ENCODE measurements at places on chromosomes 12 and 14.

- no peak for DNase-seq
Measured at GRCh38 chr12:12715459-12716150, 1.6 kb upstream of the CDKN1B start.

DNA sequence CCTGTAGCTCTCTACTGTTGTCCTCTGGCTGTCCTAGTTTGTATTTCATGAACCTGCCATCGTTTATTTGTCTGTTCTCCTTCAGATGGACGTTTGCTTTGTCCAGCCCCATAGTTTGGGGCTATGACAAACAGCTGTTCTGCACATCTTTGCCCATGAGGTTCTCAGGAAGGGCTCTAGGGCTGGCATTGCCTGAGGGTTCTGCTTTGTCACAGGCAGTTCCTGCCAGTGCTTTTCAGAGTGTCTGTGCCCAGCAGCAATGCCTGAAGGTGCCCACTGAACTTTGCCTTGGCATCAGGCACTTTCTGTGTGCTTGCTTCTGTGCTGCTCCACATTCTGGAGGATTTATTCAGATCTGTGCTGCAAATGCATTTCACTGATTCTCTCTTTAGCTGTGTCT lies 361.3 kb downstream of the TMEM121 start:
- no peak for DNase-seq

GRCh38 chr14:25803386-25804018 lies 753.6 kb upstream of the STXBP6 start:
- no peak for DNase-seq

DNA sequence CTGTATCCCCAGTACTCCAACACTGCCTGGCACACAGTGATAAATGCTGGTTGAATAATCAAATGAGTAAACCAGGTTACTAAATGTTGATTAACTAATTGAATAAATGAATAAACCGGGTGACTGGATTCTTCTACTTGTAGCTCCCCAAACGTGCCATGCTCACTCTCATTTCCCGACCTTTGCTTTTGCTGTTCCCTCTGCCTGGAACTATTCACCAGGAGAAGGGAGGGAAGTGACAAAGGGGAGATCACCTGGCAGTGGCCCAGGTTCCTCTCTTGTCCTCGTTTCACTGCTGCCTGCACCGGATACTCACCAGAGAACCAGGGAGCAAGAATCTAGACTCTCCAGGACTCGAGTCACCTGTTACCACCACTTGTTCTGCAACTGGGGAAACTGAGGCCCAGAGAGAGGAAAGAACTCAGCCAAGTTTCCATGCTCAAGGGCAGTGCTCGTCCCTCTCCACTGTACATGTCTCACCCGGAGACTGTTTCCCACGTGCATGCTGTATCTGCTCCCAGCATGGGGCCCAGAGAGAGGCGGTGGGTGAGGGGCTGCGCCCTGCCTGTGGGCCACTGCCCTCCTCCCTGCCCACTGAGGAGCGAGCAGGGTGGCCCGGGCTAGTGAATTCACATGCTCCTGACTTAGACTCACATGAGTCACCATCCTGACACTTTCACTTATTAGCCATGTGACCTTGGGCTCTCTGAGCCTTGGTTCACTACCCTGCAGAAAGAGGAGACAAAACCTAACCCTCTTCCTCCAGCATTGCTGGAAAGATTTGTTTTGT lies 17.7 kb upstream of the POP5 start:
- DNase-seq: peak; percentile 91

DNA sequence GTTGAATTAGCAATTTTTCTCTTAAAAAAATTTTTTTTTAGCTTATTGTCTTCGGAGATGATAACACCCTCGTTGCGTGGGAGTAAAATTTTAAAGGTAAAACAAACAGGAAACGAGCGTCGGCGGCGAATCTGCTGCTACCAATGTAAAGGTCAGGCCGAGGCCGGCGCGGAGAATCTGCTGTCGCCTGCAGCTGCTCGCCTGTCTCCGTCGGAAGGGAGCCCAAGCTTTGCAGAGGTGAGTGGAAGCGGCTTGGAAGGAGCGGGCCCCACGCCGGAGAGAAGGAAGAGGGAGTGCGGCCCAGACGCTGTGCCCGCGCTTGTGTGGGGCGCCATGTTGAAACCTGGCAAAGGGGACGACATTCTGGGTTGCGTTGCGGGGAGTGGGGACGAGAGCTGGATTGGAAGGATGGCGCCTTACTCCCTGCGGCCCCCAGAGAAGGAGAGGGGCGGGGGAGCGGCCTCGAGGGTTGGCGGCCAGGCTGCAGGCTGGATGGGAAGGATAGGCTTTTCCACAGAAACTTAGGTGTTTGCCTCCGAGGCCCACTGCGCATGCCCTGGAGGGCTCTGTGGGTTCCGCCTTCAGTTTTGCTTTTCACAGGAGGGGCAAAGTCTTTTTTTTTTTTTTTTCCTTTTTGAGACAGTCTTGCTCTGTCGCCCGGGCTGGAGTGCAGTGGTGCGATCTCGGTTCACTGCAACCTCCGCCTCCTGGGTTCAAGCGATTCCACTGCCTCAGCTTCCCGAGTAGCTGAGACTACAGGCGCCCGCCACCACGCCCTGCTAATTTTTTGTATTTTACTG lies at the start of gene SNRNP35:
TSS of gene SNRNP35 (plus strand) at position 160 of the 800 bp plus-strand sequence. CDS start 7,402 bp downstream, outside the sequence.
- peak; percentile 87 for DNase-seq

DNA sequence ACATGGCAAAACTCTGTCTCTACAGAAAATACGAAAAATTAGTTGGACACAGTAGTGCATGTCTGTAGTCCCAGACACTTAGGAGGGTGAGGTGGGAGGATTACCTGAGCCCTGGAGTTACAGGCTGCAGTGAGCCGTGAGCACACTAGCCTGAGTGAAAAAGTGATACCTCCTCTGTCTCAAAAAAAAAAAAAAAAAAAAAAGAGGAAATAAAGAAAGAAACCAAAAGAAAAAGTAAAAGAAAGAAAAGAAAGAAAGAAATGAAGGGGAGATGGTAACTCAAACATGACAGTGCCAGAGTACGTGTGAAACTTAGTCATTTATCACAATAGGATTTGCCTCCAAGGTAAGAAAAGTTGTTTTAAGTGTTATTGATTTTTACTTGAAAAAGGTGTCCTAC lies 407.0 kb upstream of the MGAT4C start:
- no peak for DNase-seq

DNA sequence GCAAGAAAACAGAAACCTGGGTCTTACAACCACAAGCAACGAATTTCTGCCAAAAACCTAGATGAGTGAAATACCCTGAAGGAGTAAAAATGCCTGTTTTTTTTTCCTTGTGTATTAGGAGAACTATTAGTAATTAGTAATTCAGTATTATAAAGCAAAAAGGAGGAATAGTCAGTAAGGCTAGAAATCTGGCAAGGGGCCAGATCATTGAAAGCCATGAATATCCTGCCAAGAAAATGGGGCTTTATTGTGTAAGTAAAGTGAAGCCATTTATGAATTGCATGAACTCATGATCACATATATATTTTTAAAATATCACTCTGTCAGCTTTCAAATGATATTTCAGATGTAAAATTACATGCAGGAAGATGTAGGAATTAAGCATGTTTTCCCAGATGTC lies 57.9 kb downstream of the TXNDC16 start:
- no peak for DNase-seq

- no peak for DNase-seq
Measured at GRCh38 chr12:77795699-77796098, 35.0 kb upstream of the NAV3 start.

GRCh38 chr12:1830981-1831963 lies 10.9 kb downstream of the LRTM2 start:
- peak; percentile 59 for DNase-seq

- DNase-seq: no peak
Measured at GRCh38 chr12:98471085-98471484, 44.3 kb upstream of the TMPO start.

- no peak for DNase-seq
Measured at GRCh38 chr14:53808042-53808441, 148.6 kb downstream of the BMP4 start.

- no peak for DNase-seq
Measured at GRCh38 chr12:124665511-124665910, 98.1 kb upstream of the NCOR2 start.

DNA sequence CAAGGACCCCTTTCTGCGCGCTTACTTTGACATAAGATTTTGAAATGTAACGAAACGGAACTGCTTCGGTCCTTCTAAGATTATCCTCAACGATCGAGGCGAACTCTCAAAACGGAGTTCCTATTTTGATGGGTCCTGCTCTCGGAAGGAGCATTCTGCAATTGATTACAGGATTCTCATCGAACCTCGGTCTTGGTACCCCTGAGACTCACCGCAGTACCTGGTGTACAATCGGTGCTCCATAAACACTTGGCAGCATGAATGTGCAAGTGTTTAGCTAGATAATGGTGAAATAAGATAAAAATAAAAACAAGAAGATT lies 530 bp upstream of the NEMF start:
- no peak for DNase-seq

DNA sequence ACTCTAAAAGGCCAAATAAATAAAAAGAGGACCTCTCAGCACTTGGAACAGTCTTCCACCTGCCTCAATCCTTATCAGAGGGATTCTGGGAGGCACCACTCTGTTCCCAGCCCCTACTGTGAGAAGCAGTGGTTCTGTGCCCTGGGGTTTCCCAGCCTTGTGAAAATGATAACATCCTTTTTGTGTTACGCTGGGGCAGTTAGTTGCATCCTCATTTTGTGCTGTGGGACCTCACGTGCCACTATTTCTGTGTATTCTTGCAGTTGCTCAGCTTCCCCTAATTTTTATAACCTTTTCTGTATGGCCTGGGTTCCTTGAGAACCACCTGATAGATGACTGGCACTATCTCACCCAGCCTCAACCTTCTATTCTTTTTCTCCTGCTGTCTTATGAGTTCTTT lies 10.8 kb upstream of the CMA1 start:
- DNase-seq: no peak

DNA sequence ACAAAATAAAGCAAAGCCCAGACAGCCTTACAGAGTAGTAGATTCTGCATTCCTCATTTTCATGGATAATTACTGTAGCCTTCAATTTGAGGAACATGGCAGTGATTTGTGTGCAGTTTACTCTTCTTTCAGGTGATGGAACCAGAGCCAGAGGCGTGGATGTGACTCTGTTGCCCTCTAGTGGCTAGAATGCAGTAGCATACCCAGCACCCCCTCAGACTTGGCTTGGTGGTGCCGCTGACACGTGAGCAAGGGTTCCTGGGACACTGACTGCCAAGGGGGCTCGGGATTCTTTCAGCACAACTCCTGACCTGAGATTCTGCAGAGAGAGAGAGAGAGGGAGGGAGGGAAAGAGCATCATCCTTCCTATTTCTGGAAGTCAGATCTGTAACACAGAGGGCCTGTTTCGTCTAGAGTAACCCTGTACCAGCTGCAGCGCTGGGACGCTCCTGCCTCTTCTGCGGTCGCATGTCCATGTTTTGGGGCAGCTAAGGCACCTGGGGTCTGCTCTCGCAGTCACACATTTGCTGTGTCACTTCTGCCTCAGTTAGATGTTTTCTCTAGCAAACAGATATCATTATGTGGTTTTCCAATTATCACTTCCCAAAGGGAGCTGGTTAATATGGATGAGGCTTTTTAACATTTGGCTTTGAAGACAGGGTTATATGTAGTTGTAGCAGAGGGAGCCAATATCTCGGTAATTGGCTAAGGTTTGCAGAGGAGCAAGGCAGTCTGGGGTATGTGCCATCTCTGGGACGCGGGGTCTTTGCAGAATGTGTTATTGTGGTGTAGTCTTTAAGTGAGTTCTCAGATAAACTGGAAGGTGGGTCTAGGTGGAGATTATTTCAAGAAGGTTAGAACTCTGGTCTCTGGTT lies 428.1 kb downstream of the NRXN3 start:
- peak; percentile 57 for DNase-seq

- no peak for DNase-seq
Measured at GRCh38 chr14:59015482-59015881, 173.0 kb upstream of the DAAM1 start.

- peak; percentile 42 for DNase-seq
Measured at GRCh38 chr14:103094406-103095209, at the start of gene EXOC3L4. Gene EXOC3L4 (plus strand): TSS chr14:103094725. CDS start chr14:103100220, 5,495 bp downstream.

- DNase-seq: peak; percentile 64
Measured at GRCh38 chr14:105465209-105466031, 9.2 kb upstream of the CRIP2 start.

Measured in kidney tubule cell (primary cell).